Urinary bladder (tissue), 4 donors: ENCODE measurements at places on chromosomes 6 and 20. TPM values are rescaled to one million over a fixed set of nuclear protein-coding genes. Genes with fewer than 3 reads are reported as not detected.

GRCh38 chr6:136920216-136920615 is 1.9 kb upstream of the SLC35D3 start:
- DNase-seq: no peak

DNA sequence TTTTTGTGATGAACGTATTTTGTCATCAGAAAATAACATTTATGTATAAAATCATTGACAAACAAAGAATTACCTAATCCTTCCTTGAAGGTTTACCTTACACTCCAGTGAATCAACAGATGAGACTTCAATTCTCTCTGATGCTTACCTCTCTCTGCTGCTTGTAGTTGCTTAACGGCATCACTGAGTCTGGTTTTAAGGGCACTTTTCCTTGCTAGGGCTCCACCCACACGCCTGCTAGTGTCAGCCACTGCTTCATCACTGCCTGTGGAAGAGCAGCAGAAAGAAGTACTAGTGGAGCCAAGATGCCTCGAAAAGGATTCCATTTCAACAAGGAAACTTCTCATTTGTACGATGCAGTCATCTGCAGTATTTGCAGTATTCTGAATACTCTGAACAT is 63.0 kb downstream of the FAM229B start:
- no peak for DNase-seq

DNA sequence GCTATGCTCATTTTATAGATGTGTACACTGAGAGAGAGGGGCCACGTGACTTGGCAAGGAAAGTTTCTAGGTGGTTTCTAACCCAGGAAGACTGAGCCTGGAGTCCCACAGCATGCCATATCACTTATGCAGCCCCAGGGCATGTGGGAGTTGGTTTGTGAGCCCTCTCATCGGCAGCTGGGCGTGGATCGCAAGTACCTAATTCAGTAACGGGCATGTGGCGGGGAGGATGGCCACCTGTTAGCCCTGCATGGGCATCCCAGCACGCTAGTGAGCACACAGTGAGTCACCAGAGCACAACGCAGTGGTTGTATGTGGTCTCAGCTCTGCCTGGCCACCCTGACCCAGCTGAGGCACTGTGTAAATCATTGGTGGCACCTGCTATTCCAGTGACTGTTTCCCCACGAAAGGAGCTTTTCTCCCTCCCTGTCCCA is 88.3 kb downstream of the NINL start:
- DNase-seq: no peak

DNA sequence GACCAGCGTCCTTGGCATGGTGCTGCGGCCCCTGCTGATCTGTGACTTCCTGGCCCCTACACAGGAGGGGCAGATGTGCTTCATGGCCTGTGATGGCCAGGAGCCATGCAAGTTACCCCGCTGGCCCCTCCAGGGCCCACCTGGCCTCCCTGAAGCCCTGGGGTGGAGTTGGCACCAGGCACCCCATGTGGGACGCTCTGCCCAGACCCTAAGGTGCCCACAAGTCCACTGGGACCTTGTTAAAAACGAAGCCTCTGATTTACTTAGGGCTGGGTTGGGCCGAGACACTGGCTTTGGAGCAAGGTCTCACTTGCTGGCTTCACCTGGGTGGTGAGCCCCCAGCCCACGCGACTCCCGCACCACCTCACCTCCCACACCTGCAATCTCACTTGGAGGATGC is 139.0 kb downstream of the PHACTR3 start:
- DNase-seq: no peak

DNA sequence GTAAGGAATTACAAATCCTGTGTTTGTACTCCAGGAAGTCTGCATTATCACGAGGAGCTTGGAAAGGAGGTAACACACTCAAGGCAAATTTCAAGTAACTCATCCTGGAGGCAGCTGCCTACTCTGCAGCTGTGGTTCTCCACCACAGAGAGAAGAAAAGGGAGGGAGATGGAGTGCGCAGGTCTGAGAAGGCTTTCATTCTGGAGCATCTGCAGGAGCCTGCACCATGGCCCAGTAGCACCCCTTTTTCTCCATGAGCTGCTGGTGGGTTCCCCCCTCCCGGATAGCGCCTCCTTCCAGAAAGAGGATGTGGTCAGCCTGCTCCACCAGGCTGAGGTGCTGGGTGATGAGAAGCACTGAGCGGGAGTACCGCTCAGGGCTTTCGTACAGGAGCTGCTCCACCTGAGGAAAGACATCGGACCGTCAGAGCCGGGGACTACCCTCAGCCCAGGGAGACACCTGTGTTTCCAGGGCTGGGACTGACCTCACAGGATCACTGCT is 1.6 kb upstream of the PSMB8 start:
- DNase-seq: no peak

DNA sequence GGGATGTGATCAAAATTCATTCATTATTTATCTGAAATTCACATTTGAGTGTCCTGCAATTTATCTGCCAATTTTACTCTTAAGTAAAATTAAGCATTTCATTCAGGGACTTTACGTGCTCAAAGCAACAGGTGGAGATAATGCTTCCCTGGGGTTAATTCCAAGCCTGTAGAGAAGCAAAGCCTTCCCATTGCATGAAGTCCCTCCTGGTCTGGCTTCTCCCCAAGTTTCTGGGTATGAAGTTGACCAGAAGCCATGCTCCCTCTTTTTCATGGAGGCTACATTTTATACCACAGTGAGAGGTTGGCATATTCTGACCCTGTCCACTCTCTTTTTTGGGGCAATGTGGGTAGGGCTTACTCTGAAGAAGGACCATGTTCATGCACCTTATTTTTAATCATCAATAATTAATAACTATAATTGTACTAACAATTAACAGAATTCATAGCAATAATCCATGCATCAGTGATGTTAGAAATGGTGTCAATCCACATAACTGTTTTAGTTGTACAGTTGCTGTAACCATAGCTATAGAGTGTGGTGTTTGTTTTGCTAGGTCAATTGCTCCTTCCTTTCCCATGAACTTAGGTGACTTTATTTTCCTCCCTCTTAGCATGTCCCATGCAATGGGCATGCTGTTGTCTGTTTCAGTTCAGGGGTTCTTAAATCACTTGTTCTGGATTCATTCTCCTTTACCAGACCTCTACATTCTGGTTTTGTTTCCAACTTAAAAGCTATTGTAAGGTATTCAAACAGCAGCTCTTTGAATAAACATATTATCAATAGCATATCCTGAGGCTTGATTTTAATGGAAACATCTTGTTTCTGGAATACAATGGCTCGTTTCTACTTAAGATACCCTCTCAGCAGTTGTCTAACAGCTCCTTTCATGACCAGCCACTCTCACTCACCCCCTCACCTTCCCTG is 1.5 kb downstream of the LAMA4 start:
- DNase-seq: no peak

DNA sequence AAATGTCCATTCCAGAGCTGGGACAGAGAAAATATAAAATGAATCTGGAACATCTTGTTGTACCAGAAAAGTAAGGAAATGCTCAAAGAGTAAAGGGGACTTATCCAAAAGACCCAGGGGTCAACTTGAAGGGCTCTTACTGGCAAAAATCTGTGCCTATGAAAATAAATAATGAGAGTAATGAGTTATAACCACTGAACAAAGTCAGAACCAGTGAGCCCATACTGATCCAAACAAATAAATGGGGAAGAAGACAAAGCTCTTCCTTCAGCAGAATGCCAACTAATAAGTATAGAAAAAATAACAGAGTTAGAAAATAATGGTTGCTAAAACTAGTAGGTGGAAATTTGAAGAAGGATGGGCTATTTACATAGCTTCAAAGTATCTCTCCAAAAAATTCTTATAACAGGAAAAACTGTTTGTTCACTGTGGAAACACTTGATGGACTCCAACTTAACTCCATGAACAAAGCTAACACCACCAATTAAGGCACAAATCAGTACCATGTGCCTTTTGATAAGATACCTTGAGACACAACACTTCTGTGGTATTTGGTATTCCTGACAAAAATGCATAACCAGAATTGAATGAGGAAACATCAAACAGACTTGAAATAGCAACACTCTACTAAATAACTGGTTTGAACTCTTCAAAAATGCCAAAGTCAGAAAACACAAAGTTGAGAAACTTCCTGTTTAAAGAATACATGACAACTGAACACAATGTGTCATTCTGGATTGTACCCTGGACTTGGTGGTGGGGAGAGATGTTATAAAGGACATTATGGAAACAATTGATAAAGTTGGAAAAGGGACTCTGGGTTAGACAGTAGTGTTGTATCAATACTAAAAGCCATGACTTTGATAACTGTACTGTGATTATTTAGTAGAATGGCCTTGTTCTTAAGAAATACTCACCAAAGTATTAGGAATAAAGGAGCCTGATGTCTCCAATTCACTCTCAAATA is 197.5 kb downstream of the ISM1 start:
- DNase-seq: no peak

GRCh38 chr6:116217069-116217468 is 36.8 kb downstream of the TSPYL4 start:
- DNase-seq: no peak

- DNase-seq: no peak
Observed at GRCh38 chr20:41108531-41108930, 28.8 kb upstream of the PLCG1 start.

- DNase-seq: no peak
Observed at GRCh38 chr6:53707108-53707897, 41.7 kb upstream of the KLHL31 start.

DNA sequence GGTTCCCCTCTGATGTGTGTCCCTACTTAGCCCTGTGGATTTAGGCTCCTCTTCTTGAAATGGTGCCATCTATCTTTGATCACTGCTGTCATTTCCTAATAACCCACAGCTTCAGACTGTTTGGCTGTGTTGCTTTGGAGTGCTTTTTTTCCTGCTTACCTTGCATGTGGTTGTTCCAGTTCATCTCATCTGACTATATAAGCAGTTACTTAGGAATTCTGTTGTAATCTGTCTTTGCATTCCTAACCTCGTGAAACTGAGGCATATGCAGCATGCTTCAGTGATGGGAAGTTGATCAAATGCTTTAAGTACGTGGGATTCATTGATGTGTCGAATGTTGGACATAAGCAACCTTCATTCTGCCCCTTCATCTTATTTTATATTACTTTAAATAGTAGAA is 115.8 kb upstream of the FLRT3 start:
- DNase-seq: no peak

DNA sequence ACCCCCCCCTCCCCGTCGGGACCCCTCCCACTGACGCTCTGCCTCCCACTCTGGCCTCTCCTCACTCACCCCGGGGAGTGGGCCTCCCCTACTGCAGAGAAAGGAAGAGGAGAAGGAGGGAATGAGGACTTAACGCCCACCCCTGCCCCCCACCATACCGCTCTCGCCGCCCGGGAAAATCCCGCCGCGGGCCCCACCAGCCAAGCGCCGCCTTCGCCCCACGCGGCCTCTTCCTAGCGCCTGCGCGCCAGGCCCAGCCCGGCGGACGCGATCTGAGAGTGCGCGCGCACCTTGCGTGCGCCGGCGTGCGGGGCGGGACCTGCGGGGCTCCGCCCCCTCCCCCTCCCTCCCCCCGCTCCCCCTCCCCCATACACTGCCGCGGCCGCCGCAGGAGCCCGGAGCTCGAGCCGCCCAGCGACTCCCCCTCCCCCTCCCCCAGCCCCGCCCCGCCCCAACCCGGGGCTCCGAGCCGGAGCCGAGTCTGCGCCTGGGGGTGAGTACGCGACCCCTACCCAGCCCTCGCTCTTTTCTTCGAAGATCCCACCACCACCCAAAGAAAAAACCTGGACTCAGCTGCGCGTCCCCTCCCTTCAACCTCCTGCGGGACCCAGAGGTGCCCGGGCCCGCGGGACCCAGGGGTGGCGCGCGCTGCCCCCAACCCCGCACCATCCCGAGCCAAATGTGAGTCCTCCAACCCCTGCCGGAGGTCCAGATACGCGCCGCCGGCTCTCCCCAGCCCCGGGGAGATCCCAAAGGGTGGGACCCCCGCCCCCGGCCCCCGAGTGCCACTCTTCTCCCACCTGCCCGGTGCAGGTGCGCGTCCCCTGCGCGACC is at the start of the genes MRPL14 and TMEM63B:
Gene MRPL14 (minus strand): TSS at position 267 of the 834 bp plus-strand sequence. CDS start 10,841 bp downstream, outside the sequence.
Gene TMEM63B (plus strand): TSS at position 369 of the 834 bp plus-strand sequence. CDS start 7,031 bp downstream, outside the sequence.
- no peak for DNase-seq

GRCh38 chr6:52176550-52176949 is 9.6 kb upstream of the IL17A start:
- DNase-seq: no peak

The VWA7 gene
- total RNA-seq: 0.42 TPM

The RIMS4 gene
- 2.4 TPM for total RNA-seq

The IPCEF1 gene
- 3.0 TPM for total RNA-seq

The HTR1E gene
- total RNA-seq: 0.26 TPM

The OR2H1 gene
- total RNA-seq: not detected

The TP53TG5 gene
- total RNA-seq: 0.69 TPM

The SYCP2L gene
- 8.2 TPM for total RNA-seq

The EBF4 gene
- total RNA-seq: 9.3 TPM
